ENCODE measurements at places on chromosomes 2 and 18.

- DNase-seq, result no peak
These were observed 36.7 kb downstream of the PRKD3 start for GRCh38 chr2:37287966-37288365.

DNA sequence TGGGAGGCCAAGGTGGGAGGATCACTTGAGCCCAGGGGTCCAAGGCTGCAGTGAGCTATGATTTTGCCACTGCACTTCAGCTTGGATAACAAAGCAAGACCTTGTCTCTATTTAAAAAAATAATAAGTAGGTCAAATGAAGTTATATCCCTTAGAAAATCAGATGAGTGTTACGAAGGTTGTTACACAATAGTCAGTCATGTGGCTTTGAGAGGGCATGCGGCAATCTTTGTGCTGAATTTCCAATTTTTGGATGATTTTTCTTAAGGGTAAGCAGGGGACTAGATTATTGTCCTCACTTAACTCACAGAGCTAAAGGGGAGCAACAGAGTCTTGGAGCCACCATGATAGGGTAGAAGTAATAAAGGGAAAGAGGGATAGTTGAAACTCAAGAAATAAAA lies 71.8 kb downstream of the B3GNT2 start:
- DNase-seq, result no peak

- DNase-seq, result no peak
These were observed 148.8 kb upstream of the HS6ST1 start for GRCh38 chr2:128467321-128467969.

- no peak for DNase-seq
These were observed 675 bp downstream of the FZD5 start for GRCh38 chr2:207768866-207769596.

DNA sequence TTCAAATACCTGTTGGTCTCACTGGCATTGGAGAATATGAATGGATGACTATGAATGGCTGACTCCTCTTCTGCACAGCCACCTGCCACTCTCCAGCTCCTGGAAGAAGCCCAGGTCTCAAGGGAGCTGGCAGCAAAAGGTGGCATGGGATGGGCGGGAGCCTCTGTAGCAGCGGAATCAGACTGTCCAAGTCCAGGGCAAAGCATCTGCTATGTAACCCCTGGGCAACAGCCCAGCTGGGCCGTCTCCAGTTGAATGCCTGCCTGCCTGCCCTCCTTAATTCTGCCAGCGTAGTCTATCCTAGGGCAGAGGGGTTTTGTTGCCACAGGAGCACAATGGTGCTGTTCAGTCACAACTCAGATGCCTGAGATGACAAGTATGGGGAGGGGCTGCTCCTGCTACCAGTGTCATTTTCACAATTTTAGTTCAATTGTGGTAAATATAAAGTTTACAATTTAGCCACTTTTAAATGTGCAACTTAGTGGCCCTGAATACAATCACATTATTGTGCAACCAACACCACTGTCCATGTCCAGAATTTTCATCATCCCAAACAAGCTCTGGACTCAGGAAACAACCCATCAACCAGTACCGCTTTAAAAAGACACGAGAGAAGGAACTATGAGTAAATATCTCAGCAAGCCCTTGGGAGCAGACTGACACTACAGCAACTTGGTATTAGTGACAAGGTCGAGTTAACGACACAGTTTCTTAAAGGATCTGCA lies 115.2 kb downstream of the MYO5B start:
- DNase-seq, result peak; percentile 60

- DNase-seq, result no peak
These were observed 1.4 kb upstream of the HPCAL1 start for GRCh38 chr2:10300997-10301940.

- no peak for DNase-seq
These were observed 22.5 kb downstream of the ELMOD3 start for GRCh38 chr2:85377083-85377482.

DNA sequence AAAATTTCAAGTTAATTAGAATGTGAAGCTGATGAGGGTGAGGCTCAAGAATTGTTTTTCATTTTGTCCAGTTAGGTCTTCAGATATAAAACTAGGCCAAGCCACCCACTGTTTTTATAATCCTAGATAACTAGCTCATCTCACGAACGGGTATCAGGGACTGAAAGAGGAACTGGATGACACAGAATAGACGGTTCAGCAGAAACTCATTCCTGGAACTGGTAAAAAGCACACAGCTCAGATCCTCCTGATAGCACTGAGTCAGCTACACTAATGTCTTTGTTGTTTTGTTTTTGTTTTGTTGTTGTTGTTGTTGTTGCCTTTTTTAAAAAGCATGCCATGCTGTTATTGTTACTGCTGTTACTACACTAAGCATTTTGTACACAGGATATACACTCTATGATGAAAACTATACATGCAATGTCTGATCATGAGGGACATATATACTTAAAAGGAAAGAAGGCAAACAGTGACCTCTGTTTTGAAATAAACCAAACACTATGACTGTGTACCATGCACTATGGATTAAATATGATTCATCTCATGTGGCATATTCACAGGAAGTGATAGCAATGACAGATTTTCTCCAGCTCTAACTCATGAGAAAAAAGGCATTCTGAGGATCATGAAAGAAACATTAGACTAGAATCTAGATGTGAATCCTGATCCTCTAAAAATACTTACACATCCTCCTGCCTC lies 437.6 kb downstream of the NCKAP5 start:
- no peak for DNase-seq

- no peak for DNase-seq
These were observed 182.7 kb upstream of the SIX2 start for GRCh38 chr2:45191976-45192375.

DNA sequence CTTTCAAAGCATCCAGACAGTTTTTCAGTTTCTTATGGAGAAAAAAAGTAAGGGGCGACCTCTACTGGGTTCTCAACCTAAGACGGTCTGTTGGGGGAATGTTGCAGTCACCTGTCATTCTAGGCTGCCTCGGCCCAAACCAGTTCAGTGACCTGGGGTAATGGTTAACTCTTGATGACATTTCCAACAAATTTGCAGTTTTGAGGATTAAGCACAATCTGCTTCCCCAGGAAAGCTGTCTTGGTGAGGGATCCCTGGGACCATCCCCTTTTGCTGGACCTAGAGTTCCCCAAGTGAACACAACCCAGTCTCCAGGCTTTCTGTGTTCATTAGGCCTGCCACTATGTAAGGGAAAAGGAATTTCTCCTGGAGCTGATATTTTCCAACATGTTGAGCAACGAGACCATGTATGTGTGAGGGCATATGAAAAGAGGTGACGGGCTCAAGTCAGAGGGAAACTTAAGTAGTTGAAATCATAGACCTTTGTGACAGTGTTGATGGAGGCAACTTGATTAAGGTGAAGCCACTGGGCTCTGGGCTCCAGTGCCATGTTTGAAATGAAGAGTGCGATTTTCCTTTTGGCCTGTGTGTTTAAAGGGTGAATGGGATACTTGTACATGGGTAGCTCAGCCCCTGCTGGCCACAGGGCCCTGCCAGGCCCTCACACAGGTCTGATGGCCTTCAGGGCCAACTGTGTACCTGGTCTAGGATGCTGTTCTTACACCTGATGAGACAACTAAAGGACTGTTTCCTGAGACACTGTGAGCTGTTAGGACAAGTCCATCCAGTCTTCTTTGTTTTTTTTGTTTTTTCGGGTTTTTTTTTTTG lies 27.0 kb downstream of the FOSL2 start:
- no peak for DNase-seq

DNA sequence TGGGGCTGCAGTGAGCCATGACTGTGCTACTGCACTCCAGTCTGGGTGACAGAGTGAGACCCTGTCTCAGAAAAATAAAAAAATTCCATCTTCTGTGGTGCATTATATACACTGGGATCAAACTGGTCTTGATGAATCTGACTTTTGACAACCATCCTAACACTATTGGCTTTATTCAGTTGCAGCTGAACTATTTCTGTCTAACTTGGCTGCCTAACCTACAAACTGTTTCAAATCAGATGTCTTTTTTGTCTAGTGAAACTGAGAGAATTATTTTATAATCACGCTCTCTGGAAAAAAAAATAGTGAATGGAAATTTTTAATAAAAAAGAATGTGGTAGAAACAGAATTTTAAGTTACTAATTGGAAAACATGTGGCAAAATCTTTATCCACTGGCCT lies 15.0 kb downstream of the CTLA4 start:
- no peak for DNase-seq

DNA sequence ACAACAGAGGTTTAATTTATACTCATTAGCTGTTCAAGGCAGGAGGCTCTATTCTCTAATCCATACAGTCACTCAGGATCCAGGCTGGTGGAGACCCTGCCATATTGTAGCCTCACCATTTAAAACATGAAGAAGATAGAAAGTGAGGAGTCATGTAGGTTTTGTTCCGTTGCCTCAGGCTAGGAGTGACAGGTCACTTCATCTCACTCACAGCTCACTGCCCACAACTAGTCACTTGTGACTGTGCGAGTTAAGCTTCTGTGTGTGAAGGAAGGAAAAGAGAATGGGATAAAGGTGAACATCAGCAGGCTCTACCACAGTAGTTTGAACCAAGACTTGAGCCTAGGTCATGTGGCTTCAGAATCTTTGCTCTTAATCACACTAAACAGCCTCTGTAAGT lies 9.0 kb upstream of the IGFBP2 start:
- no peak for DNase-seq

DNA sequence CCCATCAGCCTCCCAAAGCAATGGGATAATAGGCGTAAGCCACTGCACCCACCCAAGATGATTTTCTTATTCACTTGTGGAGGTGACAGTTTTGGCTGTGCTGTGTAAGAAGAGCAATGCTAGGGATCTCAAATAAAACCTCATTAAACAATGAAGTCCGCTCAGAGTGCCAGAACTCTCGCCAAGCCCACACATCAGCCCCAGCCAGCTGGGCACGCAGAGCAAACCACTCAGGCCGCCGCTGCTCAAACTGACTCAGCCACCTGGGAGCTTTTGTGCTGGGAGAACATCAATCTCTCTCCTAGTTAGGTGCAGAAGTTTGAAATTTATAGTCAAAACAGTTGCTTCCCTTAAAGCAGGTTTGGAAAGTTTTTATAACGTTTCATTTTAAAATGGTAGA lies 47.6 kb downstream of the RNF152 start:
- DNase-seq, result no peak

DNA sequence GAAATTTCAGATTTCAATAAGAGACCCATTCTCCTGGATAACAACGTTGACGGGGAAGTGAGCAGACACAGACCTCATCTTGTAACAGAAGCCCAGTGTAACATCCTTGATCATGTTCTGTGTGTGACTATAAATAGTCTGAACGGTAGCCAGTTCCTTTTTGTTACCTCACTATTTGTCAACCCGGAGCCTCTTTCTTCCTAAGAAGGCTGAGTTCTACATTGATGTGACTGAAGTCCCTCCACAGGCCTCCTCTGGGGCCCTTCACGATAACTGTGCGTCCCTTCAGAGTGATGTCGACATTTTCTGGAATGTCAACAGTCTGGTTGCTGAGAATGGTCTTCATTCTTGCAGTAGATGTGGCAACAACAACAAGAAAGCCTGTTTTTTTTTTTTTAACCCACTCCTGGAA lies 6.3 kb upstream of the PLEKHM3 start:
- no peak for DNase-seq

All from NCI-H2171 (cell line).